ENCODE measurements at places on chromosomes 12 and 14.

GRCh38 chr12:94089891-94090290, 58.5 kb upstream of the PLXNC1 start:
- no peak for DNase-seq

GRCh38 chr12:124493809-124494750, 73.3 kb downstream of the NCOR2 start:
- no peak for DNase-seq

GRCh38 chr12:79954037-79954610, 19.2 kb upstream of the PPP1R12A start:
- DNase-seq: no peak

- no peak for DNase-seq
These were observed 317.0 kb downstream of the CEP128 start for GRCh38 chr14:80624581-80624980.

DNA sequence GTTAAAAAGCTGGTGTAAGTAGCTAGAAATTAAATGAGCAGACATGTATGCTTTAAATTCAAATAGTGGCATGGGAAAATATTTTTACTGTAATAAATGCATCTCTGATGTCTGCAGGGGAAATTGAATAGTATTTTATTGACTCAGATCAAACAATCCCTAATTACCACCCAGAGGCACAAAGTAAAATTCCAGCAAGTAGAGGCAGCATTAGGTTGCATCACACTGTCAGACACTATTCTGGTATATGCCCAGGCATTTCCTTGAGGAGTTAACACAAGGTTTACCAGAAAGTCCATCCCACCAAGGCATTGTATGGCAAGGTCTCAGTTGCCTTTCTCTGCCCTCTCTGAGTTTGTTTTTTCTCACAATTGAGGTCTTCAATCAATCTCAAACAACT, 201.6 kb upstream of the KITLG start:
- no peak for DNase-seq
